ENCODE measurements at places on chromosomes 4 and X. TPM values are rescaled to one million over a fixed set of nuclear protein-coding genes. Genes with fewer than 3 reads are reported as not detected.

GRCh38 chr4:13478707-13479106 is 5.4 kb downstream of the RAB28 start:
- H3K4me3 ChIP-seq = no peak overlapping the region
- peaks cover 11% of the 10 kb centered on the region for H3K4me1 ChIP-seq
- no peaks in the 10 kb centered on the region for H3K36me3 ChIP-seq
- no peak overlapping the region for H3K27ac ChIP-seq

ZRSR2 gene
- 6.5 TPM for total RNA-seq

RNF175 gene
- 0.76 TPM for total RNA-seq

DNA sequence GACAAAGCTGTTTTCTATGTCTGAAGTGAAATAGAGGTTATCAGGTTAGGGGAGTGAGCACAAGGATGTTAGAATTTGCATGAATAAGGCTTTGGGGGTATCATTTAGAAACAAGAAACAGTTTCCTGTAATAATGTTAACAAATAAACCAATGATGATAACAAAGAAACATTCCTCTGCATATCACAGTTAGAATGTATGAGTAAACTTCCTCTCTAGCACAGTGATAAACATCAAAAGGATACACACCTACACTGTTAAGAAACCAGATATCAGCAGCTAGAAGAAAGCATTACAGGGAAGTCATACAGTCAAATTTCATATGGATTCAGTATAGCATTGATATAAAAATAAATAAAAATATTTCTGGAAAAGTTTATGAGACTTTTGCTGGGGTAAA is 340.0 kb upstream of the MAGEB16 start:
- no peaks in the 10 kb centered on the region for H3K27me3 ChIP-seq
- DNase-seq = no peak

- H3K4me3 ChIP-seq = no peak overlapping the region
- no peak overlapping the region for H3K27ac ChIP-seq
These were observed 11.8 kb upstream of the ELF2 start for GRCh38 chr4:139188648-139189416.

NAA11 gene
- total RNA-seq = not detected

DNA sequence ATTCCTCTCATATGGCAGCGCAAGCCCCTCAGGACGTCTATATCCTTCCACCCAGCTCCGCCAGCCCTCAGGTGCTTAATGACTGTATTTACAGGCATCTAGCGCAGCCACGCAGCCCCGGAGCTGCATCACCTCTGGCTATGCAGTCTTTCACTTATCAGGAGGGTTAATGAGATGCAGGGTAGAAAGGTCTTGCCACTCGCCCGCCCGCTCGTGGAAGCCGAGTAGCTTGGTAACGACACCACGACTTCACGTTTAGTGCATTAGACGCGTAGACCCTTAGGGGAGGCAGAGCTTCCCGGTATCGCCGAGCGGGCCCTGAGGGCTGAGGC is 1.5 kb upstream of the SLC16A2 start:
- H3K4me1 ChIP-seq = peaks cover 37% of the 10 kb centered on the region
- DNase-seq = no peak
- H3K27ac ChIP-seq = peak overlapping the region; percentile 85
- peak overlapping the region; percentile 53 for H3K4me3 ChIP-seq
- no peaks in the 10 kb centered on the region for H3K27me3 ChIP-seq
- no peaks in the 10 kb centered on the region for H3K36me3 ChIP-seq

SSX4 gene
- not detected for total RNA-seq

TLR1 gene
- total RNA-seq = 11.3 TPM

DNA sequence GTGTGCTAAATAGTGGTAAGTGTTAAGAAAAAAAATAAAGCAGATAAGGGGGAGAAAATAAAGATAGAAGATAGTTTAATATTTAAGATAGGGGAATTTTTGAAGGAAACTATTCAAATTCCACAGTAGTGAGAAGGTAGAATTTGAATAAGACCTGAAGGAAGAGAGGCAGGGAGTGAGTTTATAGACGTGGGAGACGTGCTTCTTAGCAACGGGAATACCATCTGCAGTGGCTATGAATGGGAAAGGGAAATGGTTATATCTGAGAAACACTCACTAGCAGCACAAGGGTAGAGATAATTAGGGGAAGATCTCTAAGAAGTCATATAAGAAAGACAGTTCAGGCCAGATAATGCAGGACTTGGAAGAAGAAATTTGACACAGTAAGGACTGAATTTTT is 854.5 kb upstream of the EPHA5 start:
- DNase-seq = no peak
- no peak overlapping the region for H3K27ac ChIP-seq
- no peak overlapping the region for H3K4me3 ChIP-seq
- no peaks in the 10 kb centered on the region for H3K27me3 ChIP-seq
- no peaks in the 10 kb centered on the region for H3K4me1 ChIP-seq
- no peaks in the 10 kb centered on the region for H3K36me3 ChIP-seq

SMIM31 gene
- total RNA-seq = not detected

GRCh38 chrX:43562372-43562771 is 93.7 kb upstream of the MAOA start:
- H3K27ac ChIP-seq = no peak overlapping the region
- H3K4me3 ChIP-seq = no peak overlapping the region
- H3K36me3 ChIP-seq = no peaks in the 10 kb centered on the region
- DNase-seq = no peak
- no peaks in the 10 kb centered on the region for H3K27me3 ChIP-seq

- H3K4me3 ChIP-seq = no peak overlapping the region
- H3K4me1 ChIP-seq = no peaks in the 10 kb centered on the region
- peaks cover 42% of the 10 kb centered on the region for H3K36me3 ChIP-seq
- no peak for DNase-seq
- H3K27me3 ChIP-seq = no peaks in the 10 kb centered on the region
These were observed 44.6 kb downstream of the RAB33A start for GRCh38 chrX:130216320-130216719.

DNAAF6 gene
- not detected for total RNA-seq

DNA sequence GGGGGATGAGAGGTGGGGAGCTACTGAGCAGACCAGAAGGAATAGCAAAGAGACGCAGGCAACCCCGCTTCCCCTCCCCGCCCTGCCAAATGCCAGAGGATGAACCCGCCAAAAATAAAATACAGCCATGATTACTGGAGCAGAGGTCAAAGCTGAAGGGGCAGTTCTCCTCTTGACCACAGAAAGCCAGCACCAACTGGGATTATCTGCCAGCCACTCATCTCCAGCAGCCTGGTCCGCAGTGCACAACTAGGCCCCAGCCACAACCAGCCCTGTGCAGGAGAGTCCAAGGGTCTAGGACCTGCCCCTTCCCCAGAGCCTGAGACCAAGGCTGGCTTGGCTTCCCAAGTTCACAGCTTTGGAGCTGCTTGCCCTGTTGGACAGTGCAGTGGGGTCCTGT is 67.4 kb upstream of the BCOR start:
- no peak overlapping the region for H3K4me3 ChIP-seq
- no peaks in the 10 kb centered on the region for H3K36me3 ChIP-seq
- no peaks in the 10 kb centered on the region for H3K27me3 ChIP-seq
- DNase-seq = no peak
- peaks cover 12% of the 10 kb centered on the region for H3K4me1 ChIP-seq

FGFBP2 gene
- not detected for total RNA-seq

- H3K36me3 ChIP-seq = no peaks in the 10 kb centered on the region
- no peak overlapping the region for H3K4me3 ChIP-seq
These were observed 47.7 kb upstream of the SYTL5 start for GRCh38 chrX:37958525-37959211.

DNA sequence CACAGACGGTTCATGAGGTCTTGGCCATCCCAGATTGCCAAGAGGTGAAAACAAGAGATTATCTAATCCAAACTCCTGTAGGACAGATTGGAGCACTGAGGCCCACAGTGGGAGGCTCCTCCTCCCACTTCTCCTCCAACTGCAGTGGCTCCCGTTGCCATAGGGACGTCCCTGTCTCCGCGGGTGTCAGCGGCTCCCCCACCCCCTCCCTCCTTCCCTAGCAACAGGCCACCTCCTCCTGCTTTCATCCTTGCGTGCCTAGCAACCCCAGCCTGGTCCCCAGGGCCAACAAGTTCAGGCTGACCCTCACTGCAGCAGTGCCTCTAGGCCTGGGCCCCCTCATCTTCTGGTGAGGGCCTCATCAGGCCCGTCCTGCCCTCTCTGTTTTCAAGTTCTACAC is 6.8 kb upstream of the IQSEC2 start:
- H3K36me3 ChIP-seq = no peaks in the 10 kb centered on the region
- H3K4me1 ChIP-seq = peaks cover 8% of the 10 kb centered on the region
- H3K27me3 ChIP-seq = no peaks in the 10 kb centered on the region
- peak overlapping the region; percentile 67 for H3K27ac ChIP-seq

SPANXB1 gene
- total RNA-seq = not detected

SUPT20HL2 gene
- not detected for total RNA-seq

GLRA3 gene
- not detected for total RNA-seq

ZMAT1 gene
- 0.82 TPM for total RNA-seq

DNA sequence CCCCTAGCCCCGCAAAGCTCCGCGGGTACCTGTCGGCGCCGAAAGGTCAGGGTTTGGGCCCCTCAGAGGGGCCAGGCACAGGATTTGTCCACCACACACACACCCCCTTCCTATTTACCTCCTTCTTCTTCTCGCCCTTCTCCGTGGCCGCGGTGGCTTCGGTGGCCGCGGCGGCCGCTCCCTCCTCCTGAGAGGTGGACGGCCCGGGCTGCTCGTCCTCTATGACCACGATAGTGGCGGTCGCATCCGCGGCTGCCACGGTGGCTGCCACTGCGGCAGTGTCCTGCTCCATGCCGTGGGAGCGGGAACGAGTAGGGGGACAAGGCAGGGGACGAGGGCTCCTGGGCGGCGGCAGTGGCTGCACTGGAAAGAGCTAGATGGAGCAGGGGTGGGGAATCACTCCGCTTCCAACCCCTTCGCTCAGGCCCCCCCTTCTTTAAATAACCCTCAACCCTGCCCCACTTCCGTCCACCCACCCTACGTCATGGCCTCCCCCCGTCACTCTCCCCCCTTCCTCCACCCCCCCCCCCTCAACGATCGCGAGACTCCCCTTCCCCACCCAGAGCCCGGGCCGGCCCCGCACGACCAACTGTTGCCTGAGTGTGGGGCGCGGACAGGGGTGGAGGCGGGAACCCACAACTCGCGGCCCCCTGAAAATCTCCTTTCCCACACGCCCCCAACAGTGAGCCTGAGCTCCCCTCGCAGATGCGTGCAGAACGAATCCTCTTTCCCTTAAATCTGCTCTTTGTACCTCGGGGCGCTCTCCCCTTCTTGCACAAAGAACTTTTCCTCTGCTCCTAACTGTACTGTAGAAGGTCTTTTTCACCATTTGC is at the start of gene SMARCA1:
TSS of gene SMARCA1 (minus strand) at position 412 of the 833 bp plus-strand sequence. CDS start at position 292, 120 bp downstream.
- H3K27me3 ChIP-seq = no peaks in the 10 kb centered on the region
- no peak for DNase-seq
- no peaks in the 10 kb centered on the region for H3K36me3 ChIP-seq
- H3K4me3 ChIP-seq = peak within 1 kb of the TSS; percentile 80
- peak within 1 kb of the TSS; percentile 88 for H3K27ac ChIP-seq
- no peaks in the 10 kb centered on the region for H3K4me1 ChIP-seq

- H3K4me1 ChIP-seq = no peaks in the 10 kb centered on the region
- no peak overlapping the region for H3K4me3 ChIP-seq
- DNase-seq = no peak
- H3K36me3 ChIP-seq = no peaks in the 10 kb centered on the region
- no peaks in the 10 kb centered on the region for H3K27me3 ChIP-seq
- H3K27ac ChIP-seq = no peak overlapping the region
These were observed 73.3 kb downstream of the MTMR1 start for GRCh38 chrX:150766351-150767044.

PSAPL1 gene
- total RNA-seq = under 0.01 TPM

MAGEB17 gene
- not detected for total RNA-seq

IGBP1 gene
- total RNA-seq = 63.3 TPM

DNA sequence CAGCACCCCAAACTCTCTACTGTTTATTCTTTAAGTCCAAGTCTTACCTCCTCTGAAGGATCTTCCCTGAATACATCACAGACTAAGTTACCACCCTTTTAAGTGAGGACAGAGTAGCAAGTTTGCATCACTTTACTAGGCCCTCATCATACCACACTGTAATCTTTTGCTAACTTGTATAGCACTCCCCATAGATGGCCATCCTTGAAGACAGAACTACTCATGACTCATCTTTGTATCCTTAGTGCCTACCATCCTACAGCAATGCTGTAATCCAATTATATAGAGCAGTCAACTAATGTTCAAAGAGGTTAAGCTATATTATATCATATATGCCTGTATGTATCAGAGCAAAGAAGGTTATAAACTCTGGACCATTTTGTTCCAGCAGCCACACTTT is 101.4 kb downstream of the ADAMTS3 start:
- no peak overlapping the region for H3K27ac ChIP-seq
- no peaks in the 10 kb centered on the region for H3K36me3 ChIP-seq
- DNase-seq = no peak
- no peaks in the 10 kb centered on the region for H3K27me3 ChIP-seq
- H3K4me3 ChIP-seq = no peak overlapping the region
- no peaks in the 10 kb centered on the region for H3K4me1 ChIP-seq

- H3K4me1 ChIP-seq = no peaks in the 10 kb centered on the region
- H3K36me3 ChIP-seq = no peaks in the 10 kb centered on the region
- H3K27me3 ChIP-seq = no peaks in the 10 kb centered on the region
These were observed 134.1 kb downstream of the CEP135 start for GRCh38 chr4:56082829-56083228.

- H3K36me3 ChIP-seq = no peaks in the 10 kb centered on the region
- peak; percentile 14 for DNase-seq
- no peaks in the 10 kb centered on the region for H3K27me3 ChIP-seq
- H3K27ac ChIP-seq = peak overlapping the region; percentile 89
- H3K4me3 ChIP-seq = peak overlapping the region; percentile 61
- H3K4me1 ChIP-seq = peaks cover 6% of the 10 kb centered on the region
These were observed 3.2 kb upstream of the RS1 start for GRCh38 chrX:18674788-18675735.

DNA sequence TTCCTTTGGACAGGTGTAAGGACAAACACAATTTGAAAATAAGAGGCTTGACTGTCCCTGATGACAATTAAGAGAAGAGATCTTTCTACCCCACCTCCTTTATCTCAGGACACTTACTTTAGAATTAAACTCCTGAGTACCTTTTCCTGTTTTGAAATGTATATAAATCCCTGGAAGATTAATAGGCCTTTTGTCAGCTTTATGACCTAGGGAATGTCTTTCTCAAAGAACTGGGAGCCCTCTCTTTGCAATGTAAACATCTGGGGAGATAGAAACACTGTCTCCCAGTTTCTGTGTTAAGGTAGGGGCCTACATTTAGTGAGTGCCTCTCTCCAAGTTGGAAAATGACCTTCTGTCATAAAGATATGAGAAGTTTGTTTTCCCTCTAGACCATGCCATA is 31.7 kb downstream of the AGA start:
- H3K4me3 ChIP-seq = no peak overlapping the region
- no peak for DNase-seq
- H3K36me3 ChIP-seq = no peaks in the 10 kb centered on the region
- H3K27me3 ChIP-seq = no peaks in the 10 kb centered on the region
- no peaks in the 10 kb centered on the region for H3K4me1 ChIP-seq
- no peak overlapping the region for H3K27ac ChIP-seq

All from esophagus squamous epithelium (tissue), 5 donors.